ENCODE measurements at places on chromosomes 16 and 17.

- DNase-seq = no peak
Observed at GRCh38 chr17:8870406-8871040, 3.0 kb upstream of the PIK3R6 start.

- DNase-seq = no peak
Observed at GRCh38 chr16:81071805-81072204, 5.2 kb downstream of the C16orf46 start.

- no peak for DNase-seq
Observed at GRCh38 chr16:21610006-21610544, 10.7 kb downstream of the METTL9 start.

DNA sequence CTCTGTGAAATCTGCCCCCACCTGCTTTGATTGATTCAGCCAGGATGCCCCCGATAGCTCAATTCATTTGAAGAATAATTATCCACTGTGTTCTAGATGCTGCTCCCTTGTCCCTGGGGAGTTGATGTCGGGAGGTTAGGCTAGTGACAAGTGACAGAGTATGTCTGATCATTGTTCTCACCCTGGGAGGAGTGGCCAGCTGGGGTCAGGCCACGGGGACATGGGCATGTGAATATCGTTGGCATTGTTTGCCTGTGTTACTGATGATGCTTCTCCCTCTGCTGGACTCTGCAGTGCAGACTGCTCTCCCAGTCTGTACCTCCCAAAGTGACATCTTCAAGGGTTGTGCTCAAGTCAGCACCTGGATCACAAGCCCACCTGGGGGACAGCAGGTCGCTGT, 89.9 kb upstream of the C16orf82 start:
- no peak for DNase-seq

GRCh38 chr16:79250502-79251098, 349.9 kb downstream of the MAF start:
- no peak for DNase-seq

GRCh38 chr16:13866073-13866472, 53.9 kb upstream of the ERCC4 start:
- DNase-seq = peak; percentile 63

- DNase-seq = no peak
Observed at GRCh38 chr16:4016658-4017057, 99.6 kb downstream of the ADCY9 start.

DNA sequence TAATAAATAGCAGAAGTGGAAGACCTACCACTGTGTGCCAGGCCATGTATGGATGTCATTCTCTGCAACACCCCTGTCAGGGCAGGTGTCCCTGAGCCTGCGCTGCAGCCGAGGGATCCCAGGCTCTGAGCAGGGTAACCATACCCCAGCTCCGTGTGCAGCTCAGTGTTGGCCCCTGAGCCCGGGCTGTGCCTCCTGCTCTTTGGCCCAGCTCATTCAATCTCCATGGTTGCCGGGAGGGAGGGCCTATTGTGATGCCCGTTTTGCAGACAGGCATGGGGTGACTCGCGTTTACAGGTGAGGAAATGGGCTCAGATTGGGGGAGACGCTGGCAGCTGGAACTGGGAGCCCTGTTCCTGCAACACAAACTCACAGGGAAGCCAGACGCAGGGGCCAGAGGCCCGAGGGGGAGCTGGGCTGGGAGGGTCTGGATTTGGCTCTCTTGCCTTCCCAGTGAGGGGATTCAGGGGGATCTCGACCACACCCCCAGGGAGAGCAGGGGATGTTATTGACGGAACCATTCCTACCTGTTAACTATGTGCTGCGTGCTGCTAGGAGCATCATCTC, 190.5 kb downstream of the IRF8 start:
- DNase-seq = no peak

DNA sequence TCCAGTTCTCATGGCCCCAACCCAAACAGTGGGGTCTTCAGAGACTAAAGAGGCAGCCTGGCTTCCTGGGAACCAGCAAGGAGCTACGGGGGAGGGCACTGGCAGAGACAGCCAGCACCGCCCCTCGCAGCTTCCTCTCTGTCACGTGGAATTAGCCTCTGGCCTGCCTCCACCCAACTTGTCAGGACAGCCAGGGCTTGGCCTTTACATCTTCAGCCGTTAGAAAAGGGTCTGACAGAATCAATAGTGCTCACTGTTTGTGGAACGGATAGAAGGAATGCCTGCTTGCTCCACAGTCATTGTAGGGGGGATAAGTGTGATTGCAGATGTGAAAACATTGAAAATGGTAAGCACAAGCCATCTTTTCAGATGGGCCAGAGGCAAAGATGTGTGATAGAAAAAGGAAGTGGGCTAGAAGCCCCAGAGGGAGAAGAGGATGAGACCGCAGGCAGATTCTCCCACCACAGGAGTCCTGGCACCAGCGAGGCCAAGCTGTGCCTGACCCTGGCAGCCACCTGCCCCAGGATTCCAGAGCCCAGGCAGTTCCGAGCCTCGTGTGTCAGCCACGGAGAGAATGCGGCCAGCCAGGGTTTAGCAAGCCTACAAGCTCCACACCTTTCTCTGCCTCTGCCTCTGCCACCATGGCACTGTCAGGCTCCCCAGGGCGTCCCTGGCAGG, 18.6 kb downstream of the GRIN2C start:
- DNase-seq = no peak

DNA sequence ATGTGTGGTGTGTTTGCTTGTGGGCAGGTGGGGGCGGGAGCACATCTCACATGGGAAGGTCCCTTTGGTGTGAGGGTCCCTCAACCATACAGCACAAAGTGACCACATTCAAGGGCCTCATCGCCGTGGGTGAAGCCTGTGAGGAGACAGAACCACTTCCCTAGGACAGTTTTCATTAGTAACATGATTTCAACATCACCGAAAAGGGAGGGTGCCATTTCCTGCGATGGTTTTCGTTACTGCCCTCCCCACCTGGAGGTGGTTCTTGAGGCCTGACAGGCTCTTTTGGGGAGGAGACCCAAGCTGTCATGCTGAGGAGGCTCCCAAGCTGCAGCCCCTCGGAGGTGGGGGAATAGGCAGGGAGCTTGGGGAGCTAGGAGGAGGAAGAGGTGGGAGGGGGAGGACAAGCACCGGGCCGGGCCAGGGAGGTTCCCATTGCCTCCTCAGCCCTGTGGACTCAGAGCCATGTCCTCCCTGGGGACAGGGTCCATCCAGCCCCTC, 9.5 kb downstream of the CD300LB start:
- no peak for DNase-seq

GRCh38 chr17:50132104-50132794, 2.3 kb upstream of the SAMD14 start:
- no peak for DNase-seq

DNA sequence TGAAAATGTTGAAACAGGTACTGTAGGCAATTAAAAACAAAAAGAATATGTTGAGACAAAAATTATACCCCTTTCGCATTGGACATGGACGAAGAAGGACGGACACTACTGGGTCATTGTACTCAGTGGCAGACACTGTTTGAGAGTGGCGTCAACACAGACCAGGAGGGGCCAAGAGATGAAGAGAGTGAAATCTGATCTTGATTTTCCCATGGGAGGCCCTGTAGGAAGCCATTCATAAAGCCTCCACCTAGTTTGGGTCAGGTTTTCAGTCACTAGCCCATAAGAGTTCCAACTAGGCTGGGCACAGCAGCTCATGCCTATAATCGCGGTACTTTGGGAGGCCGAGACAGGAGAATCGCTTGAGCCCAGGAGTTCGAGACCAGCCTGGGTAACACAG, 23.6 kb upstream of the SMURF2 start:
- DNase-seq = no peak

- no peak for DNase-seq
Observed at GRCh38 chr17:73198930-73199260, 6.0 kb downstream of the COG1 start.

DNA sequence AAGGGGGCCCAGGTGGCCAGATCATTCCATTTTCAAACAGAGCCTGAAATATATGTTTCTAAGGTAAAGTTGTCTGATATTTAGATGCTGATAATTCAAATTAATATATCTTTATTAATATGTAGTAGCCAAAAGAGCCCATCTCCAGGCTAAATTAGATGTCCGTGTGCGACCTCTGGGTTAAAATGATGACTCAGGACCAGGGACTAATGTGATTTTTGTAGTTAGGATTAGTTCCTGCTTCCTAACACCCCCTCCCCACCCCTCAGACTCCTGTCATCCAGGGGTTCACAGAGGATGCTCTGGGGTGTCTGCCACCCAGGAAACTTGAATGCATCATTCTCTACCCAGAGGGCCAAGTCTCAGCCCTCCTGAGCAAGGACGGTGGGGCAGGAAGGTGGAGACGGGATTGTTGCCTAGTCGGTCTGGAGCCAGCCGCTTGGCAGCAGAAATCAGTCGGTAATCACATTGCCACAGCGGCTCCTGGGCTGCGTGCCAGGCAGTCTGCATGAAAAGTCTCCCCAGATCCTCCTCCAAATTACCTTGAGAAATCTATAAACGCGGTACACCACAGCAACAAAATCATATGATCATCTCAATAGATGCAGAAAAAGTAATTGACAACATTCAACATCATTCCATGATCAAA, 29.8 kb downstream of the CNGB1 start:
- DNase-seq = no peak

DNA sequence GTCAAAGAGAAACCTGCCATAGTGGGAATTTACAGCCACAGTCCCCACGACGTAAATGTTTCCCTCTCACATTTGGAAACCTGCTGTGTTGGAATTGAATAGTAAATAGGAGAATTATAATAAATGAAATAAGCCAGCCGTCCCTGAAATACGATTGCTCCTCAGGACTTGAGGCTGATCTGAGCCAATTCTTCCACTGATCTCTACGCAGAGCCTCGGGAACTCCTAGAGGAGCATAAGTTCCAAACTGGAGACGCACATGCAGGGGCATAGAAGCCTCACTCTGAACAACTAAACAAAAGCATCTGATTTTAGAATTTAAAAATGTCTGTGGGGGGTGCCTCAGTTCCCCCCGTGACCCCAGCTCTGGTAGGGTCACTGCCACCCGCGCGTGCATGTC, 10.2 kb upstream of the TEX19 start:
- DNase-seq = no peak

- no peak for DNase-seq
Observed at GRCh38 chr16:86345516-86345915, 164.8 kb upstream of the FOXF1 start.

DNA sequence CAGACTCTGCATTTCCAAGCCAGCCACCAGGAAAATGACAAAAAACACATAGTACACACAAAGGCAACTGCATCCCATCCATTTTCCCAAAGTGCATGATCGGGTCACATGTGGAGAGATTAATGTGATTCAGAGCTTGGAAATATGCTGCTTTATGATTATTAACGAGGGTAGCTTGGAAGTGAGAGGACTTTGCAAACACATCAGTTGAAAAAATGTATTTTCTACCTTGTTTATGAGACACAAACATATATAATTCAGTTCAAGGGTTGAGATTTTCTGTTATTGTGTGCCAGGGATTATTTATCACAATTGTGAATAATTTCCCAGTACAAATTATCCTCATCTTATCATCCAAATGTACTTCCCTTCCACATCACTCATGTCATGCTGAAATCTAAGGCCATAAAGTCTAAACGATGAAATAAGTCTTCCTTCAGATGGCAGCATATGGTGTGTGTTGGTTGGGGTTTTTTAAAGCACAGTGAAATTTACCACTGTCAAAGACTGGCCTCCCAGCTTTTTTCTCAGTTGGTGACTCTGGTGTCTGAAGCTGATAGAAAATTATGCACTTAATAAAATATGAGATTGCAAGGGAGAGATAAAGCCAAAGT, 104.7 kb upstream of the ADAMTS18 start:
- DNase-seq = no peak

GRCh38 chr17:50346313-50347116, 589 bp downstream of the XYLT2 start:
- DNase-seq = peak; percentile 54

- no peak for DNase-seq
Observed at GRCh38 chr16:56408379-56409098, 16.8 kb downstream of the AMFR start.

- no peak for DNase-seq
Observed at GRCh38 chr16:86848821-86849220, 270.5 kb downstream of the FOXL1 start.

DNA sequence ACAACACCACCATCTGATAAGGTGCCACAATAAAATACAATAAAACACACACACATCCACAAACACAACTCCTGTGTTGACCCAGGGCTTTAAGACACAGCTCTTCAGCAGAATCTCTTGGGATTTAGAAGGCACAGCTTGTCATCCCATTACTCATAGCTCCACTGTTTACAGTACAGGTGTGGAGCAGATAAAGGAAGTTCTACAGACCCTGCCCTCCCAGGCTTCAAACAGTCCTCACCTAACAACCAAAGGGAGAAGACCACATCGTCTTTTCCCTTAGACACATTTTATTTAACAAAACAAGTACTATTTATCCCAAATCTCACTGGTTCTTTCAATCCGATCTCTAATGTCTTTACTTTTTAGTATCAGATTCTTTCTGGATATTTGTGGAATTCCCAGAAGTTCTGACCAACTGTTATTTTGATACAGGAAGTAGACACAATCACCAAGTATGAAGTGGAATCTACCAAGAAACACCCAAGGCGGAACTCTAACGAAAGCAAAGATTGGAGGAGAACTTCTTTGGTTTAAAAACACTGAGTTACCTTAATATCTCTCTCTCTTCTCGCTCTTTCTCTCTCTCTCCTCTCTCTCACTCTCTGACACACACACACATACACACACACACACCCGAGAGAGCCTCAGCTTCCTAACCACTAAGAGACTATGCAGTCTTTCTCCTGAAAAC, 46.1 kb downstream of the CYTH1 start:
- DNase-seq = peak; percentile 49

DNA sequence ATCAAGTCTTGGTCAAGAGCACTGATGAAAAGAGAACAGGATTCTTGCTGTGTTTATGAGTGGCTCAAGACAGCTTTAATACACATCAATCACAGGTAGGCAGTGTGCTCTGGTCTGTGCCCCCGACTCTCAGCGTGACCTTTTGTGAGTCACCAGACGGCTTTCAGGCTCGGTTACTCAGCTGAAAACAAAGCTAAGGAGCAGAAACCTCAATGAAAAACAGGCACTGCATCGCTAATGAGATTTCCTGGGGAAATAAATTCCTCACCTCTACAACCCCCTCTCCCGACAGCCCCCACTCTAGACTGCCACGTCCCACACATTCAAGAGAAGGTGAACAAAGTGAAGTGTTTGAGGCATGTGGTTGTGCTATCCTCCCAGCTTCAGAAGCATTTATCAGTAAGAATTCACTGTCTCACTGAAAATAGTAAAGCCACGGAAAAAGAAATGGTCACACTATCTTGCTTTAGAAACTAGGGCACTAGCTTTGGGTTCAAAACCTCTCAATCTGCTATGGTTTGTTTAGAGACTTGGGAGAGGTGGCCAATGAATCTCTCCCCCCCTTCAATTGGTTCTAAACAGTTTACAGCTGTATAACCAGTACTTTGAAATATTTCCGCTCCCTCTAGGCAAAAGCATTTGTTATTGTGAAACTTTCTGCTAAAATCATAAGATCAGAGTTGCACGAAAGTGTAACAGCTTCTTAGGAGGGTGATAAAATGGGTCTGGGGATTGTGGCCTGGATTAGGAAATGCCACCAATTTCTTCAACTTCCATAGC, 199.5 kb upstream of the PMFBP1 start:
- DNase-seq = no peak

- DNase-seq = no peak
Observed at GRCh38 chr16:8951447-8952280, 12.0 kb downstream of the USP7 start.

GRCh38 chr17:28811651-28812090, 30.9 kb downstream of the FAM222B start:
- DNase-seq = peak; percentile 40

GRCh38 chr17:53722407-53722806, 100.3 kb upstream of the KIF2B start:
- DNase-seq = no peak

Data from activated CD4-positive, alpha-beta T cell treated with anti-CD3 and anti-CD28 coated beads, Interleukin-10, Interleukin-2, amounts not matched to agents 100 ng/mL and 50 ng/mL, durations not matched to agents 16 hours and 8 hours (primary cell).